ENCODE measurements at places on chromosomes 16 and 17.

- DNase-seq, result no peak
Measured at GRCh38 chr16:11198828-11199227, 57.2 kb downstream of the SOCS1 start.

- DNase-seq, result peak; percentile 46
Measured at GRCh38 chr16:82061861-82062525, 26.9 kb downstream of the HSD17B2 start.

- DNase-seq, result peak; percentile 62
Measured at GRCh38 chr17:37607637-37608331, 1.4 kb downstream of the SYNRG start.

- DNase-seq, result no peak
Measured at GRCh38 chr17:47604598-47604927, 45.2 kb upstream of the KPNB1 start.

- DNase-seq, result no peak
Measured at GRCh38 chr17:27666831-27667560, 36.0 kb downstream of the LGALS9 start.

DNA sequence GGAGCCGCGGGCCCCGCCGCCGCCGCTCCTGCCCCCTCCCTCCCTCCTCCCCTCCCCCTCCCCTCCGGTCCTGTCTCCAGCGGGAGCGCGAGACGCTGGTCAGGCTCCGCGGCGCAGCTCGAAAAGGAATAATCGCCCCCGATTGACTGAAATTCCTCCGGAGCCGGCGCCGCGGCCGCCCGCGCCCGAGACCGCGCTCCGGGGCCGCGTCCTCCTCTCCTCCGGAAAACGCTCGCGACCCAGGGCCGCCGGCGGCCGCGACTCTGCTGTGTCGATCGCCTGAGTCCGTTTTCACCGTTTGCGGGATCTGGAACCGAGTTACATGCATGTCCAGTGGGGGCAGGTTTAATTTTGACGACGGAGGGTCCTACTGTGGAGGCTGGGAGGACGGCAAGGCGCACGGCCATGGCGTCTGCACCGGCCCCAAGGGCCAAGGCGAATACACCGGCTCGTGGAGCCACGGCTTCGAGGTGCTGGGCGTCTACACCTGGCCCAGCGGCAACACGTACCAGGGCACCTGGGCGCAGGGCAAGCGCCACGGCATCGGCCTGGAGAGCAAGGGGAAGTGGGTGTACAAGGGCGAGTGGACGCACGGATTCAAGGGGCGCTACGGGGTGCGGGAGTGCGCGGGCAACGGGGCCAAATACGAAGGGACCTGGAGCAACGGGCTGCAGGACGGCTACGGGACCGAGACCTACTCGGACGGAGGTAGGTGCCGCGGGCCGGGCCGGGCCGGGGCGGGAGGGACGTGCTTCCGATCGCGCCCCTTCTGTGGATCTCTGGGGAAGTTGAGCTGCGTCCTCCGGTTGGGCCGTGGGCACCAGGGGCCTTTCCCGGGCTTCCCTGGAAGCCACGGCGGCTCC lies 744 bp downstream of the JPH3 start:
- DNase-seq, result peak; percentile 49

- DNase-seq, result peak; percentile 77
Measured at GRCh38 chr16:46658925-46659324, 30.1 kb downstream of the VPS35 start.

- no peak for DNase-seq
Measured at GRCh38 chr16:83932955-83933673, 19.9 kb upstream of the OSGIN1 start.

DNA sequence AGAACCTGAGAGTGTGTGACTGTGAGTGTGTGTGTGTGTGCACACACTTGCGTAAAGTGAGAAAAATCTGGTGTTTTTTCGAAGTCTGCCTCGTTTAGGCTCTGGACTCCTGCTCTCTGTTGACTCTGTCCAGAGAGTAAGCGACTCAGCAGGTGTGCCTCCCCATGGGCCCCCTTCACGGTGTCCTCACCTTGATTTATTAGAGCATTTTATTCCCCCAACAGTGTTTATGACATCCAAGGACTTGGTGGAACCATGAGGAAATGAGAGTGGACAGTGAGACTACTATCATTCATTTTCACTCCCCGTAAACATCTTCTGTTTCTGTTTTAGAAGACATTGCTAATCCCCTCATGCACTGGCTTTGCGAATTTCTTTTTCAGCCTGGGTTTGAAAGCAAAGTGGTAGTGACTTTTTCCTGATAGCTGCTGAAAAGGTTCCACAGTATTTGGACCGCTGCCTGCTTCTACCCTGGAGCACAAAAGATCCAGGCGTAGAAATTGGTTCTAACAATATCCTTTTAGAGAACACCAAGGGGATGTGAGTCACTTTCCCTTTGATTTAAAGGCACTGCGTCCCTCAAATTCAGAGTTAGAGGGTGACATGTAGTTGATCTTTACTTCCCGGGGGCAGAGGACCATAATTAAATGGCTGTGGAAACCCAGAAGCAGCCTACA lies 218.2 kb downstream of the WWOX start:
- no peak for DNase-seq

GRCh38 chr17:15264542-15264941 lies 584 bp downstream of the PMP22 start:
- no peak for DNase-seq

DNA sequence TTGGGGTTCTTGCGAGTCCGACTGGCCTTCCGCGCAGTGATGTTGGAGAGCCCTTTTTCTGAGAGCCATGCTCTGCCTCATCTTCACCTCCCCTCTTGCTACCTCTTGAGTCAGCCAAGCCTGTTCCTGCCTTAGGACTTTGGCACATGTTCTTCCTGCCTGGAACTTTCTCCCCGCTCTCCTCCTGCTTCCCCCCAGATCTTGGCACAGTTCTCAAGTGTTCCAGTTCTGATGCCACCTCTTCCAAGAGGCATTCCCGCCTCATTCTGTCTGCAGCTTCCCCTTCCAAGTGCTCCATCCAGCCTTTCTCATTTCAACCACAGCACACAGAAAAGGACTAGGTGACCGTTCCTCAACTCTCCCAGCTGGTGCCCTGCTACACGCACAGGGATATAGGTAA lies 7.7 kb downstream of the AKAP1 start:
- DNase-seq, result no peak

- DNase-seq, result no peak
Measured at GRCh38 chr17:5530265-5531084, 44.1 kb downstream of the MIS12 start.

- DNase-seq, result no peak
Measured at GRCh38 chr16:65657556-65657955, 535.7 kb upstream of the CDH11 start.

DNA sequence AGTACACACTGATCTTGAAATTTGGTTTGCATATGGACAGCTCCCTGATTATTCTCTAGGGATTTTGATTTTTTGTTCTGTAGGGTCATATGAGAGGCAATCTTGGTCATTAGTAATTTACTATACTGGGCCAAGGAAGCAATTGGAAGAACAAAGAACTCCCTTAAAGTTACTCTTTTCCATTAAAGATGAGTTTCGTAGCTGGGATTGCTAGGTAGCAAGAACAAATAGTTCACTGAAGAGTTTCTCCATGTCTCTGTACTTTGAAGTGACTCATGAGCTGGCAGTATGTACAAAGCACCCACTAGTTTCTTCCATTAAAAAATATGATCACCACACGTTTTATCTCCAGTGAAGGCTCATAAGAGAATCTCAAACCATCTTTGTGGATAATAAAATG lies 6.2 kb upstream of the BCAS3 start:
- DNase-seq, result no peak

DNA sequence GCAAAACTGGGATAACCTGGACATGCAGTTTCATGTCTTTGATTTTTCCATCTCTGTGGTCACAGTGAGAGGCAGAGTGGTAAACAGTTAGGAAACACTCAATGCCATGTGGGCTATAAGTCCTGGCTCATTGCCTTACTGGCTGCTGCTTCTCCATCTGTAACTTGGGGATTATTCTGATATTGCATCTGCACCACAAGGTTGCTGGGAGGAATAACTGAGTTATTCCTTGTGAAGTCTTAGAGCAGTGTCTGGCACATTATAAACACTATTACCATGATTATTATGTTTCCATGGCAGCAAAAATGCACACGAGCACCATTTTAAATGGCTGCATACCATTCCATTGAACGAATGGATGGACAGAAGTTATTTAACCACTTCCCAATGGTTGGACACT lies 111.7 kb upstream of the CDH5 start:
- no peak for DNase-seq

- no peak for DNase-seq
Measured at GRCh38 chr17:72104164-72104862, 16.5 kb upstream of the SOX9 start.

DNA sequence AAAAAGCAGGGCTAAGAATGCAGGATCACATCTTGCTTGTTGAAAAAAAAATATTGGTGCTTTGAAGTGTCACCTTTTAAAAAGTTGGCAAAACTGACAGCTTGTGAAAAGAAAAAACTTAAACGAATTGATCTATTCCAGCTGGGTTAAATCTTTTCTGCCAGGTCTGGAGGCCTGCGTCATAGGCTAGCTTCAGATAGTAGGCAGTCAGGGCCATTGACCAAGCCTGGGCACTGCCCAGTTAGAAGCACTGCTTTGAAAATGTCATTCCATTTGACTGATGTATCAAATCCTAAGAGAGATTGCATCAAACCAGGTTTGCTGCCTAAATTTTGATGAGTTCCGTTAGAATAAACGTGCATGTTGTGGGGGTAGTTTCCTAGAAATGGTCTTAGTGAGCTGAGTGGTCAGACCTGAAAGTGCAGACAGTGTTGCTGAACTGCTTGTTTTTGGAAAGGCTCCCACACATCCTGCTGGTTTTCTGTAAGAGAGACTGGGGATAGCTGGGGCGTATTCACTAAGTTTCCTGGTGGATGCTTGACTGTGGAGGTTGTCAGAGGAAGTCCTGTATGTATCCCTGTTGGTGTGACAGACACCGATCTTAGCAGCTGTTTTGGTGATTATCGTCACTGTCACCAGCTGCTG lies 38.8 kb downstream of the NUP88 start:
- no peak for DNase-seq

- DNase-seq, result no peak
Measured at GRCh38 chr17:64024215-64024654, 3.8 kb upstream of the ICAM2 start.

- no peak for DNase-seq
Measured at GRCh38 chr16:63372815-63373214, 1336.6 kb upstream of the CDH8 start.

- no peak for DNase-seq
Measured at GRCh38 chr17:67696853-67697498, 20.8 kb upstream of the NOL11 start.

DNA sequence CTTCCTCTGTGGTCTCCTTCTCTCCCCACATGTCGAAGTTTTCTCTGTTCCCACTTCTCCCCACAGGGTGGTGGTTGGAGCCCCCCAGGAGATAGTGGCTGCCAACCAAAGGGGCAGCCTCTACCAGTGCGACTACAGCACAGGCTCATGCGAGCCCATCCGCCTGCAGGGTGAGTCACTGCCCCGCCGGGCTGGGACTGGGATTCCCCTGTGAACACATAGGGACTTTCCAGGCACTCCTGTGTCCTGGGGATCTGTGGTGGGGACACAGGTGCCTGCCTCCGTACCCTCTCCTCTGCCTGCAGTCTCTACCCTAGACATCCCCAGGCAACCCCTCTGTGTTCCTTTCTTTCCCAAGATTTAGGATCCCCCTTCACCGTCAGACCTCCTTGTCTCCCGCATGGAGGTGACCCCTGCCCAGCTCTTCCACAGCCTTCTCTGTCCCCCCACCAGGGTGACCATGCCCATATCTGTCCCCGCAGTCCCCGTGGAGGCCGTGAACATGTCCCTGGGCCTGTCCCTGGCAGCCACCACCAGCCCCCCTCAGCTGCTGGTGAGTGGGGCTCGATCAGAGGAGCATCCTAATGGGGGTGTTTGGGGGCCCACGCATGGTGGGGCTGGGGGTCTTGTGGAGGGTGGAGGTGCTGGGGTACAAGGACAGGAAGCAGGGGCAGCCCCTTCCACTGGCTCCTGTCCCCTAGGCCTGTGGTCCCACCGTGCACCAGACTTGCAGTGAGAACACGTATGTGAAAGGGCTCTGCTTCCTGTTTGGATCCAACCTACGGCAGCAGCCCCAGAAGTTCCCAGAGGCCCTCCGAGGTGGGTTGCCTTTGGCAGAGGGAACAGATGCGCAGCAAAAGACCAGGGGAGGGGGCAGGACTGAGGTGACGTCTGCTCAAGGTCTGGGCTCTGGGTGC lies 5.8 kb downstream of the ITGAM start:
- peak; percentile 83 for DNase-seq

- no peak for DNase-seq
Measured at GRCh38 chr17:73833775-73834488, 189.7 kb upstream of the SDK2 start.

DNA sequence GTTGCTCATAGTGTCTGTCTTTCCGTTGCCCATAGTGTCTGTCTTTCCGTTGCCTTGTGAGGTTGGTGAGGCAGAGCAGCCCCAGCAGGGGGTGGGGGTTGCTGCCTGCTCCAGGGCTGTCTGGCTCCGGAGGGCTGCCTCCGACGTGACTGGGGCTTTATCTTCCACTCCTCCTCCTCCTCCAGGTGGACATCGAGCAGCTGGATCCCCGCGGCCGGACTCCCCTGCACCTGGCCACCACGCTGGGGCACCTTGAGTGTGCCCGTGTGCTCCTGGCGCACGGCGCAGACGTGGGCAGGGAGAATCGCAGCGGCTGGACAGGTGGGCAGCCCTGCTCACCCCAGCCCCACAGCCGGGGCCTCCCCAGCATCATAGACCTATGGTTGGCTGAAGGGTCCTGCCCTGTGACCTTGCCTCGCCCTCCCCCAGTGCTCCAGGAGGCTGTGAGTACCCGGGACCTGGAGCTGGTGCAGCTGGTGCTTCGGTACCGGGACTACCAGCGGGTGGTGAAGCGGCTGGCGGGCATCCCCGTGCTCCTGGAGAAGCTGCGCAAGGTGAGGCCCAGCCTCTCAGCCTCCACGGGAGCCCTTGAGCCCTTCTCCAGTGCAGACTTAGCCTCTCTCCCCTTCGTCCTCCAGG lies 14.7 kb downstream of the ANKRD13B start:
- DNase-seq, result no peak

Measured in GM20000 (cell line).